ENCODE measurements at places on chromosomes 6 and 20. TPM values are rescaled to one million over a fixed set of nuclear protein-coding genes. Genes with fewer than 3 reads are reported as not detected.

PPP2R5D gene
- total RNA-seq, result 56.1 TPM

TAF4 gene
- 28.5 TPM for total RNA-seq

R3HDML gene
- total RNA-seq, result not detected

CYP24A1 gene
- total RNA-seq, result not detected

Measured in T-helper 2 cell treated with Interferon-gamma antibody and Interleukin-4, amounts not matched to agents 100 ng/mL and 5 ng/mL, for 36 hours (primary cell).